ENCODE measurements at places on chromosomes 7 and 10.

GRCh38 chr10:104076743-104077160 is 8.9 kb downstream of the COL17A1 start:
- DNase-seq: peak; percentile 47

DNA sequence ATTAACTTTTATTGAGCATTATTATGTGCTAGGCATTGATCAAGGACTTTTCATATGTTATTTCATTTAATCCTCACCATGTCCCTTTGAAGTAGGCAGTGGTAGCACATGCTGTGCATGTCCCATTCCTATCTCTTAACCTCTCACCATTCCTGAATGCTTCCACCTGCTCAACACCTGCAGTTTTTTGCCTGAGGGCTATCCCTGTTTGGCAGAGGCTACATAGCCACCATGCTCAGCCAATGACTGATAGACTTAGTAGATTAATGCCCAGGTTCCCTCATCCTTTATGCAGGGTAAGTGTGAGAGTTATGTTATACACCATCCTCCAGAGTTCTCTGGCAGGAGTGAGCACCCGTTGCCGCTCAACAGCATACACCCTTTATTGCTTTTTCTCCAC is 387.8 kb downstream of the BBS9 start:
- DNase-seq: no peak

- no peak for DNase-seq
Observed at GRCh38 chr10:29240986-29241660, 47.7 kb upstream of the LYZL1 start.

DNA sequence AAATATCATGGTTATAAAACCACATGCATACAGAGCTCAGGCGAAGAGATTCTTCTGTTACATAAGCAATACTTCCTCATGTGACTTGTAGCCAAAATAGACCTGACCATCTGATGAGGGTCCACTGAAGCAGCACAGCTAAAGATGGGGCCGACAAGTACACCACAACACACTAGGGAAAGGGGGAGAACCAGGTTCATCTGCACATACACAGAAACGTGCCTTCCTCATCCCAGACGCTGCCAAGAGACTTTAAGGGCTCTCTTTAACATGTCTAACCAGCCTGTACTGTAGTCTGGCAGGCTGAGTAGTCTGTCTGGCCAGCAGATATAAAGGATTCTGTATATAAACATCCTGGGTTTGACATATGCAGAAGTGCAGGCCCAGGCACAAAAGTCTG is 30.3 kb downstream of the ERCC6 start:
- no peak for DNase-seq

DNA sequence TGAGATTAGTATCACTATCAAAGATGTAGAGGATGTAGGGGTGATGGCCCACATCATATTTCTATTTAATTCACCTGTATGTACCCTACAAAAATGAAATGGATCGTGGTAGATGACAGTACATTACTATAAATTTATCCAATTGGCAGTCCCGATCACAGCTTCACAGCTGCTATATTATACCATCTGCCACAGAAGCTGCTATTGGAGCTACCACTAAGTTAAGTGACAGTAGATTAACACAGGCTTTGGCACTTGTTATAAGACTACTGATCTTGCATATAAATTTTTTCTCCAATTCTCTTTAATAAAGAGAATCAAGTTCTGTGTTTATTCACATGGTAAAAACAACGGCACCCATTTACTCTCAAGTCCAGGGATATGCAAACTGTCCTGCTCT is 24.9 kb upstream of the MAGI2 start:
- no peak for DNase-seq

DNA sequence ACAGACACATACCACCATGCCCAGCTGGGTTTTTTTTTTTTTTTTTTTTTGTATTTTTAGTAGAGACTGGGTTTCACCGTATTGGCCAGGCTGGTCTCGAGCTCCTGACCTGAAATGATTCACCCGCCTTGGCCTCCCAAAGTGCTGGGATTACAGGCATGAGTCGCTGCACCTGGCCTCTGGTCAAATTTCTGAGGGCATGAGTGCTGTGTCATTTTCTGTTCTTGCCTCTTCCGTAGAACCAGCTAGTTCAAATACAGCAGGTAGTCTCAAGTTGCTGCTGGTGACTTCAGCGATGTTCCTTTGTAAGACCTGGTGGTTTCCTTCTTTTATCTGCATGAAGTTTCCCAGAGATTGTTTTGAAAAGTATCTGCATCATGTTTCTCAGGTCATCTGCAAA is 134.8 kb upstream of the SHH start:
- no peak for DNase-seq

- no peak for DNase-seq
Observed at GRCh38 chr10:5571826-5572225, 47.1 kb downstream of the CALML3 start.

DNA sequence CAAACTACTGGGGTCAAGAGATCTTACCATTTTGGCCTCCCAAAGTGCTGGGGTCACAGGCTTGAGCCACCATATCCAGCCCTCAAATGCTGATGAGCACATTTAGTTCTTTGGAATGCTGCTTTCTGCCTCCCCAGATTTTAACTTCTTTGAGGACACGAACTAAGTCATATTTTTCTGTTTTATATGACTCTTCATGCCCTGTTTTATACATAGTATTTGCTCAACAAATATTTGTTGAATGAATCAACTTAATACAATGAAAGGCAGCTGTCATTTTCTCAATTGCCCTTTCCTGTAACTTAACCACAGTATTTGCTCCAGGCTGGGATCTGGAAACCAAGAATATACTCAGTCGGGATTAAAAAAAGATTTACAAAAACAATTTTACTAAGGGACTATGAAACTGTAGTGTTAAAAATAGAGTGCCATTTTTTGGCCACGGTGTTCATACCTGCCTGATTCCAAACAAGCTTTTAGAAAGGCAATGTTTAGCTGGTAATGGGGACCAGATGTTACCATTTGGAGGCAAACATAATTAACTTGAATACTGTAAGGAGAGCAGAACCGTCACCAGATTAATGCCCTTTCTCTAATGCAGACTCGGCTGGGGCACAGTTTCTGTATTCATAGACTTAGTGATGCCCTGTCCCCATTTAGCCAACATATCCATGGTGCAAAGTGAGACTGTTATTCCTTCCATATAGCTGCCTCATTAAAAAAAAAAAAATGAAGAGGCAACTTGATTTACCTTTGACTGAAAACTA is 117.6 kb downstream of the NRP1 start:
- no peak for DNase-seq

GRCh38 chr7:138890499-138891445 is 90.4 kb downstream of the KIAA1549 start:
- DNase-seq: no peak

GRCh38 chr7:155648752-155649339 is 4.4 kb downstream of the RBM33 start:
- DNase-seq: no peak

GRCh38 chr10:129645487-129645886 is 178.4 kb downstream of the MGMT start:
- DNase-seq: no peak

DNA sequence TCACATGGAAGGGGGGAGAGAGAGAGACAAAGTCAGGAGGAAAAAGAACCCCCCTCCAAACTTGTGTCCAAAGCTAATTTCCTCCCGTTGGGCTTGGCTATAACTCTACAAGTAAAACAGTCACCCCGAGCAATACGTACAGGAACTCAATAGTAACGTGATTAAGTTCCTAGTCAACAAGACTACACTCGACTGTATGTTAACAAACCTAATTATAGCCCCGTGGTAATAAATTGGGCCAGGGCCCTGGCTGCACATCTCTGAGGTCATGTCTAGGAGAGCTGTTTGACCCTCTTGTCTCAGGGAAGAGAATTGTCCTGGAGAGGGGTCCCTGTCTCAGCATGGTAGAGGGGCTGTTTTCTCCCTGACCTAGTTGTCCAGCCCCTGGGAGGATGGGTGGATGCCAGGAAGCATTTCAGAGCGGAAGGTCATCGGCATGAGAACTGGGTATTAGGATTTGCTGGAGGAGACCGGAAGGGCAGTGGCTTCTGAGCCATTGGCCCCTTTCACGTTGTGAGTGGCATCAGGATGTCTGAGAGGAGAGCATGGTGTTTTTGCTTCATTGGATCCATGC is 60.2 kb upstream of the COMTD1 start:
- DNase-seq: no peak

GRCh38 chr10:92886334-92886961 is 38.1 kb downstream of the EXOC6 start:
- no peak for DNase-seq

DNA sequence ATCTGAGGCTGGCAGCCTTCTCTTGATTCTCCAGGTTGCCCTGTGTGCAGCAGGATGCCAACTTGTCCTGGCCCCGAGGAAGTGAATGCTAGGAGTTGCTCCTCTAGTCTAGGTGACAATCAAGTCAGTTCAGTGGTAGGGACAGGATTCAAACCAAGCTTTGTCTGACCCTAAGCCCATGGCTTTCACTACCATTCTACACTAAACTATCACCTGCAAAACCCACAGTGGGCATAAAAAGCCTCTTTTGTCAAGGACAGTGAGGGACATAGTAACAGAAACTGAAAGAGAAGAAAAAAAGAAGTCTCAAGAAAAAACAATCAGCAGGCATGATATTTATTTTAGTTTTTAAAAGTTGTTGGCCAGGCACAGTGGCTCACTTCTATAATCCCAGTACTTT is 33.5 kb downstream of the KCNMA1 start:
- no peak for DNase-seq

DNA sequence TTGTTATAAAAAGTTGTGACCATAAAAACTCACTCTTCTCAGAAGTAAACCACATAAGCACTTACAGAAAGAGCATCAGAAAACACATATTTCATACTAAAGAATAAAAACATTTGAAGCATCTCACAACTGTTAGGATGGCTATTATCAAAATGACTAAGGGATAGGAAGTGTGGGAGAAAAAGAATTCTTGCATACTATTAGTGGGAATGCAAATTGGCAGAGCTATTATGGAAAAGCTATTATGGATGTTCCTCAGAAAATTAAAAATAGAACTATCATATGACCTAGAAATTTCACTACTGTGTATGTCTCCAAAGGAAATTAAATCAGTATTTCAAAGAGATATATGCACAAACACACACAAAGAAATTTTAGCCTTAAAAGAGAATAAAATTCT is 25.2 kb upstream of the POT1 start:
- no peak for DNase-seq

GRCh38 chr10:68178592-68178991 is 53.3 kb downstream of the ATOH7 start:
- DNase-seq: no peak

All from retinal pigment epithelial cell (primary cell).